ENCODE measurements at places on chromosomes 6 and 20.

- DNase-seq = no peak
These were observed 77.6 kb upstream of the PMEPA1 start for GRCh38 chr20:57787151-57787989.

GRCh38 chr6:147418523-147418922, 90.0 kb upstream of the SAMD5 start:
- no peak for DNase-seq

DNA sequence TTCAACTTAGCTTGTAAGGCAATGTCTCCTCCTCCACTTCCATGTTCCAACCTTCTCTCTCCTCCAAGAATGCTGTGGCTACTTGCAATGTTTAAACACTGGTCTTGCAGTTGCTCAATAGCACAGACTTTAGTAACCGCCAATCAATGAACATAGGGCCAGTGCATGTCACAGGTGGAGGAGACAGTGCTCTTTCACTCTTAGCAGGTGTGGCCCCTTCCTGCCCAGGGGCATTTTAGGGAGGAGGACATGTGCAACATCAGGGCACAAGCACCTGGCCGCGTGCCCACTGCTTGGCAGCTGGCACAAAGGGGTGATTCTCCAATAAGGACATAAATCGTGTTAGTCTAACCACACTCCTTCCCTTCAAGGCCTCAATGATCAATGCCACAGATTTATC, 41.3 kb downstream of the ADGRF1 start:
- no peak for DNase-seq

- DNase-seq = no peak
These were observed 14.5 kb downstream of the SOBP start for GRCh38 chr6:107504270-107505026.

GRCh38 chr6:111800259-111800765, 72.9 kb downstream of the FYN start:
- DNase-seq = no peak

- no peak for DNase-seq
These were observed 5.5 kb upstream of the MYLK4 start for GRCh38 chr6:2756241-2756640.

DNA sequence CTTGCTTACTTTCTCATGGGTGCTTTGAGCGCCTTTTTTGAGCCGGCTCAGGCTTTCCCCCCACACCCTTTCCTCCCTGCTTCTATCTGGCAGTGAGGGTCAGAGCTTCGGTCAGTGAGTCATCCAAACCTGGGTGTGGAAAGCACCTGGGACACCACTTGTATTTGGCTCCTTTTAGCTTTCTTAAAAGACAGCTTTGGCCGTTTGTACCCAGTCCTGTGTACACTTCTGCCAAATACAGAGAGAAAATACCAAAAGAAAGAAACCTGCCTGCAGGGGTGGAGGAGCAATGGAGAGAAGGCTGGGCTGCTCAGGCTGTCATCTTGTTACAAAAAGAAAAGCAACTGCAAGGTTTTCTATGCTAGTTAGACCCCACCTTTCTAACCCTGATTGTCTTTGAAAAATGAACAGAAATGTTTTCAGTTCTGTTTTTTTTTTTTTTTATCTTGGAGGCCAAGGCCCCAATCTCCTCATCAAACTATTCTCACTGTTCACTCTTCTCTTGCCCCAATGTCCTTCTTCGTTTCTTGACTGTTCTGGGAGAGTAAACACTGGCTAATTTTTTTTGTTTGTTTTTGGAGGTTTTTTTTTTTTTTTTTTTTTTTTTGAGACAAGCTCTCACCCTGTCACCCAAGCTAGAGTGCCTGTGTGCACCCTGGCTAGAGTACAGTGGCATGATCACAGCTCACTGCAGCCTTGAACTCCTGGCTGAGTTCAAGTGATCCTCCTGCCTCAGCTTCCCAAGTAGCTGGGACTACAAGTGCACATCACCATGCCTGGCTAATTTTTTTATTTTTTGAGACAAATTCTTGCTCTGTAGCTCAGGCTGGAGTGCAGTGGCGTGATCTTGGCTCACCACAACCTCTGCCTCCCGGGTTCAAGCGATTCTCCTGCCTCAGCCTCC, 76.4 kb downstream of the SSR1 start:
- no peak for DNase-seq

DNA sequence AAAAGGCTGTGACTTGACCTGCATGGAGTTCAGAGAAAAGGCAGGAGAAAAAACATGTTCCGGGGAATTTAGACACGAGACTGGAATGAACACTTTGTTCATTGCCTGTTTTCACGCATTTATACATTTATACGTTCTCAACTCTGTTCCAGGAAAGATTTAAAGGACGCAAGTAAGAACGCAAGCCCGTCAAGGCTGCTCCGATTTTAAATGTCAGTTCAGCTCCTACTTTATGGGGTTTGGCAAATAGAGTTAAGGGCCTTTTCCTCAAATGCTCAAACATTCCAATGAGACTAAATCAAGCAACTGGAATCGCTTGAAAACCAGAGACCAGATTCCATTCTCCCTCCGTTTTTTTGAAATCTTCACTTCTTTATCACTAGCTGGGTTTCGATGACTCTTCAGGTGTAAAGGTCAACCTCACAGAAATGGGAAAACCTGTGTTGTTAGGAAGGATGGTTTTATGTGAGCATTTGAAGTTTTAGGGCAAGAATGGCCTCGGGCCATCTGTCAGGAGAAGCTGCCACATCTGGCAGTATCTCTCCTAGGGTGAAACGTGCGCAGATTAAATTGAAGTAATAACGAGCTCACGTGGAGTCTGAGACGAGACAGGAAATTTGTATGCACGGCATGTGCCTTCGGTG, 24.9 kb downstream of the TTLL2 start:
- DNase-seq = no peak

DNA sequence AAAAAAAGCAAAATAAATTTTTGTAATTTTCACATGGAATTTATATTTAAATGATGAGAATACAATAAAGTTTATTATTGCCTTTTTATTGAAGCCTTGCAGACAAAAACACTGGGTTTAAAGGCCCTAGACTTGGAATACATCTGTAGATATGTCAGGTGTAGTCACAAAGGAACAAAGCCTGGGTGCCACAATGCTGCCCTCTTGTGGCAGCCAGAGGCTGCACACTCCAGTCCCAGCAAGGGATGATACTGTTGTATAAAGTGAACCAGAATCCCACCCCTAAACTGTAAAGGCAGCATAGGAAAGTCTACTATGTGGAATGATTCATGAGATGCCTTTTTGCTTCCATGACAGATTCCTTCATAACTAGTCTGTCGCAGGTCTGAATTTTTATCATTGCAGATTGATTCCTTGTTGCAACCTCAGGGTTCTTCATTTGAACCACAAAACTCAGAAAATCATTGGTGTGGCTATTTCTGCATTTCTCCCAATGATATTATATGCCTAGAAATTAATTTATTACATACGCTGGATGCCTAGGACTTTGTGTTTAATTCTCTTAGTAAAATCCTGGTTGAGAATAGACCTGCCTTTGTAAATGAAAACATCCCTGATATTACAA, 37.0 kb downstream of the MAK start:
- peak; percentile 14 for DNase-seq

DNA sequence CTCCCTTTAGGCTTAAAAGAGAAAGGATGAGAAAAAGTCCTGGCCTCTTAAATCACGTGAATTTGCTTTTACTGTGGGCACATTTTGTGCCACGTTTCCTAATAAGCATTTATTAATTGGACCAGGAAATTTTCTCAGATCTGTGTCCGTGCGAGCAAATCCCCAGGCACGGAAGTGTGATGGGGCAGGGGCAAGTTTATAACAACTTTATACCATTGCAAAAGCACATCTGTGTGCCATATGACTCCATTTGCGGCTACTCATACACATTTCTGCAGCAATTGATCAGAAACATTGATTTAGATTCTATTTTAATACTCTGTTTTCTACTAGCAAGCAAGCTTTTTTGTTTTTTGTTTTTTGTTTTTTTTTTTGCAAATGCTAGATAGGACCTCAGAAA, 373.2 kb downstream of the TAF4 start:
- DNase-seq = no peak

- no peak for DNase-seq
These were observed 617 bp upstream of the TSPYL1 start for GRCh38 chr6:116280161-116280932.

DNA sequence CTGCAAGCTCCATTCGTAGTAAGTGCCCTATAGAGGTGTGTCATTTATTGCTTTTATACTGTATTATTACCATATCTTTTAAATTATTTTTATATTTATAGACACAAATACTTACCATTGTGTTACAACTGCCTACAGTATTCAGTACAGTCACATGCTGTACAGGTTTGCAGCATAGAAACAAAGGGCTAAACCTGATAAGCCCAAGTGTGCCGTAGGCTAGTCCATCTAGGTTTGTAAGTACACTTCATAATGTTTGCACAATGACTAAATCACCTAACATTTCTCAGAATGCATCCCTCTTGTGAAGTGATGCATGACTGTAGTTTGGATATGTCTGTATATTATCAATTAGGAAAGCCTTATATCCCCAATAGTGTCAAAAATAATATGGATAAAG, 122.8 kb downstream of the CLVS2 start:
- peak; percentile 60 for DNase-seq

DNA sequence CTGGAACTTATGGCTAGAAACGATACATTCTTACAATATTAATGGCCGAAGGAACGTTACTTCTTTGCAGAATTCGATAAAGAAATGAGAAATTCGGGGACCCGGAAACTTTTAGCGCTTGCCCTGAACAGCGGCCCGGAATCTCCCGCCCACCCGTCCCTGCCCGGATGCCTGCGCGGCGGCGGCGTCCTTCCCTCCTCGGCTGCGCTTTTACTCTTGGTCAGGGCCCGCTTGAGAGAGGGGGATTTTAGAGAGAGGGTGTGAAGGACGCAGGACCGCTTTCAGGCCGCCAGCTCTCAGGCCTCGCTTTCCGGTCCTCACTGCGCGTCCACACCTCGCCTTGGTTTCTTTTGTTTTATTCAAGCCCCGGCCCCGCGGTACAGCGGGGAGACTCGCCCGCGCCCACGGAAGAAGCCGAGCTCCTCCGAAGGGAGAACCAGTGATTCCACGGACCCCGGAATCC, 243.7 kb downstream of the ARID1B start:
- peak; percentile 72 for DNase-seq

- no peak for DNase-seq
These were observed 14.8 kb upstream of the TFAP2D start for GRCh38 chr6:50698546-50698945.

GRCh38 chr20:51906679-51907078, 104.4 kb upstream of the SALL4 start:
- DNase-seq = no peak

DNA sequence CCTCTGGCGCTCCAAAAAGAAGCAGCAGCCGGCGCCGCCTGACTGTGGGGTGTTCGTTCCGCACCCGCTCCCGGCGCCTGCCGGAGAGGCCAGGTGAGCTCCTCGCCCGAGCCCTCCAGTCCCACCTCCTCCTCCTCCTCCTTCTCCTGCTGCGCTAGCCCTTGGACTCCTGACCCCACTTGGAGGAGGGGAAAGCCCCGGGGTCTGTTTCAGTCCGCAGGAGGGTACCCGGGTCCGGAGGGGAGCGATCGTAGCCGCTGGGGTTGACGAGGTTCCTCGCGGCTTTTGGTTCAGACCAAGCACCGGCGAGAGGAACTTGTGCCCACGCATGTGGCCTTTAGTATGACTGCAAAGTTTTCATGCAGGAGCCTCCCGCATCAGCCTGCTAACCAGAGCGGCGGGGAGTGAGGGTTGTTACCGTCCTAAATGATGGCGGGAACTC, 493 bp downstream of the CRYBG1 start:
- peak; percentile 73 for DNase-seq

GRCh38 chr6:134002821-134003220, 49.6 kb downstream of the SLC2A12 start:
- peak; percentile 55 for DNase-seq

GRCh38 chr6:87066449-87067333, 28.2 kb downstream of the CGA start:
- peak; percentile 87 for DNase-seq

DNA sequence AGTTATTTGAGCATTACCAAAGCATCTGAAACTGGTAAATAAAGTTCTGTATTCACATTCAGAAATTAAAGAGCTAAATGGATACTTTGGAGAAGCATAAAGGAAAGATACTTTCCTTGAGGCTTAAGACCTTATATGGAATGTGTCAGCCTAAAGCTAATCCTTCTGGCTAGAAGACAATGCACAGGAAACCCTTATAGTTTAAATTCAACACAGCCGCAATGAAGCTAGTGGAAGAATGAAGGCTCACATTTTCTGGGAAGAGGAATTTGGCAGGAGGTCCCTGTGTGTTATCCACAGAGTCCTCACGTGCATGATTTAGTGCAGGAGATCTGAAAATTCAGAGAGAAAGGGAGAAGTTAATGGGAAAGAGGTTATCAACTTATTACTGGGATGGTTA, 21.5 kb upstream of the CHD6 start:
- no peak for DNase-seq

GRCh38 chr20:62935204-62935967, 2.6 kb upstream of the GID8 start:
- DNase-seq = no peak

DNA sequence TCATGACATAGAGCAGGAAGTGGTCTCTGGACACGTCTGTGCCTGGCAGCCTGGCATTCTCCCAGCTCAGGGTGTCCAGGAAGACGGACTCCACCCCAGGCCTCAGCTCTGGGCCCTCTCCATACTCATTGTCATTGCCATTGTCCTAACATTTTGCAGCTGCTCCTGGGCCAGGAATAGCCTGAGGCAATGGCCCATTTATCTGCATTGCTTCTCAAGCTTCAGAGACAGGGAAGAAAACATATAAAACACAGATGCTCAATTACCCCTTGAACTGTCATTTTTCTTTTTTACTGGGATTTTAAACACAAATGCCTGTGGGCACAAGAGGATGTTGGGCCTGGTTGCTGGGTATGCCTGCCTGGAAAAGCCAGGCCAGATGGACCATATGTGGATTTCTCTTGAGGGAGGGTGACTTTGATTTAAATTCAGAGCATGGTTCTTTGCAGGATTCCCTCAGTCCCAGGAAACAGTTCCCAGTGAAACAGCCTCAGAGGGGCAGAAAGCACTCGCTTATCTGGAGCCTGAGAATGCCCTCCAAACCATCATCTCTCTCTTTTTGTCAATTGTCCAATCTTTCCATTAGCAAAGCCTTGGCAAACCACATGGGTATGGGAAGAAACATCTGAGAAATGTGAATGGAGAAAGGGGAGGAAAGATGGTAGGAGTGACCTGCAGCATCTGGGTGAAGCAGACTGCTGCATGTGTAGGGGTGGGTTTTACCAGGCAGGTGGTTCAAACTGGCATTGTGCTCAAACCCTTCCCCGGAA, 17.9 kb downstream of the LAMP5 start:
- DNase-seq = no peak

DNA sequence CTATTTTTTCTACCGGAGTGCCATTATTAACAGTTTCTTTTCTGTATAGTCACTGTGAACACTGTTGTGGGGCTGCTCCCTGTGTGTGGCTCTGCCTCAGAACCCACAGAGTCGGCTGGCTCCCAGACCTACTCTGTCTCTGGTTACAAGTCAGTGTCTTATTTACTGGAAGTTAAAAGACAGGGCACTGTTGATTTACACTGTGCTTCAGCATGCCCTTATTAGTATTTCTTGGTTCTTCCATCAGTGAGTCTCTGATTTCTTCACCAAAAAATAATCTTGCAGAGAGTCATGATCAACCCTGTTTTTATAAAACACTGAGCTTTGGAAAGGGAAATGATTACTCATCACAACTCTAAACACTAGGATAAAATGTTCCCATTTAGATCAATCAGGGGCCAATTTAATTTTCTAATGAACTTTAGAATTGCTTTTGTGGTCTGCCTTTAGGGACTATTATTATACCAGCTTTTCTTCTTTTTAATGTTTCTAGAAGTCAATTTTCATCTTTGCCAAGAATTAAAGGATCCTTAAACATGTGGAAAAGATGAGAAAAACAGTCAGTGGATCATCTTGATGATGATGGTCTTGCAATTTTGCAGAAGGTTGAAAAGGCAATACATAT, 92.6 kb downstream of the UTRN start:
- DNase-seq = no peak

- peak; percentile 49 for DNase-seq
These were observed 1.4 kb upstream of the MAN1A1 start for GRCh38 chr6:119350952-119351372.

Measured in NCI-H774 (cell line).